ENCODE measurements at places on chromosomes 6 and 20.
A peak's percentile ranks its signal among the peaks of the same experiment; 100 is the strongest.

DNA sequence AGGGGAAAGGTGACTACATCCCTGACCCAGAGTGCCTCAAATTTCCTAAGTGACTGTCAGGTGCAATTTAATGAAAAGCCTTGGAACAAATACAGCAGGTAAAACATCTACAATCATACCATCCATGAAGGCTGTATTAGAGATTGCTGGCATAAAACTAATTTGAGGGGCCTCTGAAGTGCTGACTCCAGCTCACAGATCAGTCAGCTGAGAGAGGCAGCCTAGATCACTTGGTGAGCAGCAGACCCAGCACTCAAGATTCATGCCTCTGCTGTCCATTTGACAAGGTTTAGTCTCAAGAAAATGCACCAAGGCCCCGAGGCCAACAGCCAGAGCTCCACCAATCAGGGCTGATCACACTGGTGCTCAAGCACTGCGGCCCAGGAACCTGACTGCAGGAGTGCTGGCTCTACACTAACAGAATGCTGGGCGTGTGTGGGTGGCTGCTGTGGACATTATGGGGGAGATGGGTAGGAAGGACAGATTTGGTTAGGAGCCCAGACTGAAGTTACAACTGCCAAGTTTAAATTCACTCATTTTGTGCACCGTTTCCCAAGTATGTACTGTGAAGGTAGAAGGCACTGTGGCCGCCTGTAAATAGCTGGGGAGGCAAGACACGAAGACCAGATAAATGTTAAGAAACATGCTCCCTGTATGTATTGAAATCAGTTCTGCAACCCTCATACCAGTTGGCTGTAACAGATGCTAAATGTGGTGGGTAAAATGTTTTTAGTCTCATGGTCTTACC lies 28.2 kb downstream of the SNX5 start:
- DNase-seq: no peak

- DNase-seq: peak; percentile 87
Observed at GRCh38 chr6:85675030-85675819, 32.5 kb upstream of the SYNCRIP start.

GRCh38 chr6:46243754-46244153 lies 73.0 kb upstream of the ENPP5 start:
- DNase-seq: no peak

- DNase-seq: no peak
Observed at GRCh38 chr6:72617721-72618120, 4.1 kb upstream of the KCNQ5 start.

- no peak for DNase-seq
Observed at GRCh38 chr20:4815628-4816027, 93.9 kb downstream of the PRND start.

DNA sequence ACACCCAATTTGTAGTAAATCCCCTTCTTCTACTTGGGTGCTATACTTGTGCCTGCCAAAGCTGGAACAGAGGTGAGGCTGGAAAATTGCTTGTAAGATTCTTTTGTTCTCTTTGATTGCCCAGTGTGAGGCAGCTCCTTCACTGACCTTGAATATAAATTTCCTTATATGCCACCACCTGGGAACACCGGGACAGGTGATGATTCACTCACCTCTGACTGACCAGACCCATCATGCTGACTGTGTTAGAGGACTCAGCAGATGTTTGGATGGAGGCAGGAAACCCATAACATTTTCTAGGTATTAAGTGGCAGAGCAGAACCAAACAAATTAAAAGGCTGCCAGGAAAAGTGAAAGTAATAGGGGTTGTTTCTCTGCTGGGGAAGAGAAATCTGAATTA lies 120.9 kb downstream of the GRM1 start:
- DNase-seq: peak; percentile 18

DNA sequence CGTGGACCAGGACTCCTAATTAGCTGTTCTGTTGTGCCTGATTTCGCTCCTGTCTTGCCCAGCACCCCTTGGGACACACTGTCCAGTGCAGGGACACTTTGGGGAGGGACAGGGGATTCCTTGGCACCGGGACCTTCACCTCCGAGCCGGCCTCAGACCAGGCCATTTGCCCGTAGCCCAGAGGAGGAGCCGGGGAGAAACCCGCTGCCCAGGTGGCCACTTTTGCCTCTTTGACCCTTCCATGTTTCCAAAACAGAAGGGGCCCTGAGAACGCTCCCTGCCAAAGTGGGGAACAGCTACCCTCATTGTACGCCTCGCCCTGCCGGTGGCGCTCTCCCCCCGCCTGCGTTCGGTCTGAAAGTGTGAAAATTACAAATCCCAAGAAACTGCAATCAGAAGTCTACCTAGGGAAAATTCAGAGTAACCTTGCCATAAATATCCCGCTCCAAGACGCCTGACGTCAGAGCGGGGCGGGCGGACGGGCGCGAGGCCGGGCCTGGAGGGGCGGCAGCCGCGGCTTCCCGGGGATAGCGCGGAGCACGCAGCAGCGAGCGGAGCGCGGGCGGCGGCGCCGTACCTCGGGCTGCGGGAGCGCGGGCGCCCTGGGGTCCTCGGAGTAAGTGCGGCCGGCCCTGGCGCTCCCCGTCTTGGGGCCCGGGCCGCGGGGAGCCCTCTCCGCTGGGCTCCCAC lies at the start of gene DAAM2:
TSS of gene DAAM2 (plus strand) at position 527 of the 690 bp plus-strand sequence. CDS start 63,927 bp downstream, outside the sequence.
- peak; percentile 14 for DNase-seq

- no peak for DNase-seq
Observed at GRCh38 chr6:157265186-157265585, 58.1 kb downstream of the TMEM242 start.

- no peak for DNase-seq
Observed at GRCh38 chr6:166419717-166420116, 37.0 kb upstream of the MPC1 start.

DNA sequence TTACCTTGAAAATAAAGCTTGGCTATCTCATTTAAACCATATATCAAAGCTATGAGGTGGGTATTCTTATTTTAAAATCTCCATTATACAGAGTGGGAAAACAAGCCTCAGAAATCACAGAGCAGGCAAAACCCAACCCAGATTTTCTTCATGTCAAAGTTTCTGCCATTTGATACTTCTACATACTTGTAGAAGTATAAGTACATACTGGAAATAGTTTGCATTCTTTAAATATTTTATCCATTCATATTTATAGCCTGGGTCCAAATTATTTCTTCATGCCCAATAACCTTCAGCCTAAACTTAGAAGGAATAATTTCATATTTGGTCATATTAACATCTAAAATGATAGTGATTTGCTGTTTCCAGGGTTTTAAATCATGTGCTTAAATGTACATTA lies 61.8 kb downstream of the MLIP start:
- DNase-seq: no peak

DNA sequence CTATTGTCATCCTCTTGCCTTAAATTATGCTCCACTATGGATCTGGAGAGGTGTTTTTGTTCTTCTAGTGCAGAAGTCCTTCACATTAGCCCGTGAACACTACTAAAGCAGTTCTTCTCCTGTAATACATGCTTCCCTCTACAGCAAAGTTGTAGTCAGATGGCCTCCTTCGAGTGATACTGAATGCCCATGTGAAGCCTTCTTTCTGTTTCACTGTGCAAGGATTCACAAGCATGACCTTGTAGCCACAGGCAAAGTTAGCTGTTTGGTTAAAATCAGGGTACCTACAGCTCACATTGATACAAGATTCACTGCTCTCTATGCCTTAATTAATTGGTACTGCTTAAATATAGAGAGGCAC lies 47.6 kb downstream of the ARHGAP18 start:
- DNase-seq: no peak

DNA sequence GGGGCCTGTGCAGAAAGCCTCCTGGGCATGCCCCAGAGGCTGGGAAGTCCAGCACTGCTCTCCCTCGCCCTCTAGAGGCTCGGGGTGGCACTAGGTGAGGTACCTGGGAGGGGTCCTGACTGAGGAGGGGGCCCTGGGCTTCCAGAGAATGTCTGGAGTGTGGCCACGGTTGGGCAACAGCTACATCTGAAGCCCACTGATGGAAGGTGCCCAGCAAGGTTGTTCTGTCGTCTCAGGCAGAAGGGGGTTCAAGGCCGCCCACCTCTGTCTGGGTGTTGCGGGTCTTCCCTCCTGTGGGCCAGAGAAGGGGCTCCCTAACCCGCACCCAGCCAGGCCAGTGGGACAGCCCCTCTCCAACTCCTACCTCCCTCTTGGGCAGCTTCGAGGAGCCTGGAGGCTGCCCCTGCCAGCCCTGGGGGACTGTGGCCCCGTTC lies 11.4 kb upstream of the VEGFA start:
- DNase-seq: no peak

DNA sequence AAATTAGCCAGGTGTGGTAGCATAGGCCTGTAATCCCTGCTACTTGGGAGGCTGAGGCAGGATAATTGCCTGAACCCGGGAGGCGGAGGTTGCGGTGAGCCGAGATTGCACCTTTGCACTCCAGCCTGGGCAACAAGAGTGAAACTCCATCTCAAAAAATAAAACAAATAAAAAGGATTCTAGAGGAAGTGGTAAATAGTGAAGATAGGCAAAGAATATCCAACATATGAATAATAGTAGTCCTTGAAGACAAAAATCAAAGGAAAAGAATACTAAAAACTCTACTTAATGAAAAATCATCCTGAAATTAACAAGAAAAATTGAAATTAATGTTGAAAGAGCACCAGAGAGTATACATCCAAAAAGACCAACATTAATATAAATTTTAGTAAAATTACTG lies 67.0 kb upstream of the MRAP2 start:
- no peak for DNase-seq

GRCh38 chr6:87139236-87139635 lies 16.1 kb upstream of the ZNF292 start:
- peak; percentile 70 for DNase-seq

DNA sequence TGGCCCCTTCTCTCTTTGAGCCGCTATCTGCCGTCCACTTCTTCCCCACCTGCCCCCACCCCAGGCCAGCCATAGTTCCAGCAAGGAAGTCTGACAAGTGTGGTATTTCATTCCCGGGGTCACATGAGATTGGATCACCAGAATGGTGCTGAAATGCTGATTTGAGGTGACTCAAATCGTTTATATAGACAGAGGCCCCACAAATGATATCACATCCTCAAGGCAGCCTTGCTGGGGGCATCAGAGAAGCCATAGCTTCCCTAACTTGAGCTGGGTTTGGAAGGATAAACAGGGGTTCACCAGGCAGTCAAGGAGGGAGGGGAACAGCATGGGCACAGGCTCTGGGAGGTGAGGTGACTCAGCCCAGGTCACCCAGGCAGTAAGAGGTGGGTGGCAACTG lies 9.9 kb downstream of the SDCBP2 start:
- no peak for DNase-seq

DNA sequence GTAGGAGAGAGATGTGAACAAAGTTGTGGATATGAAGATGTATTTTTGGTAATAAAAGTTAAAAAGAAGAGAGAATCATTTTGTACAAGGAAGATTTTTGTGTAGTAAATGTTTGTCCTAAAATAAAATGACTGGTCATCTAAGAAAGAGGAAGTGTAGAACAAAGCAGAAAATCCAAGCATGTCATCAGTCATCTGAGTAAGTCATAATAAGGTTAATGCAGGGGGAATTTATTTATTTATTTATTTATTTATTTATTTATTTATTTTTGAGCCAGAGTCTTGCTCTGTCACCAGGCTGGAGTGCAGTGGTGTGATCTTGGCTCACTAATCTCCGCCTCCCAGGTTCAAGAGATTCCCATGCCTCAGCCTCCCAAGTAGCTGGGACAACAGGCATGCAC lies 15.7 kb upstream of the CGA start:
- no peak for DNase-seq

DNA sequence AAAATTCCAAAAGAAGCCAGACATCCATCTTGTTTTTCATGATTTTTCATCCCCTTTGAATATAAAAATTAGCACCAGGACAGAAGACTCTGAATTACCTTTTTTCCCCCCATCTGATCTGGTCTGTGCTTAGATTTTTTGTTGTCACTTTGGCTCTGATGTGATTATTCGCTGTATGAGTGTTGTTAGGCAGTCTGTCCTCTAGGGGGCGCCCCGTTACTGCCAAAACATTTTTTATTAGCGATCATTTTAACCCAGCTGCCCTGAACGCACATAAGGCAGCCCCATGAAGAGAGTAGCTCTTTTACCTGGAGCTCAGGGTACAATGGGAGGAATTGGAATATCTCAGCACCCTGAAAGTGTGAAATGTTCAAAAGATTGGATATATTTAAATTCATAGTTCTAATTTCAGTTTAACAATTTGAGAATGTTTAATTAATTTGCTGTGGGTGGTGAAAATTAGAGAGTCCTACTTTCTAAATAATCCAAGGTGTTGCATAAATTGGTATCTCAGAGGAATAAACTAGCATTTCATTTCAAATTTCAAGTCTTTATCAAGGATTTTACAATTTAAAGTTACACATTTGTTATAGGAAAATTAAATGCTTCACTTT lies 60.8 kb downstream of the PRPH2 start:
- peak; percentile 70 for DNase-seq

DNA sequence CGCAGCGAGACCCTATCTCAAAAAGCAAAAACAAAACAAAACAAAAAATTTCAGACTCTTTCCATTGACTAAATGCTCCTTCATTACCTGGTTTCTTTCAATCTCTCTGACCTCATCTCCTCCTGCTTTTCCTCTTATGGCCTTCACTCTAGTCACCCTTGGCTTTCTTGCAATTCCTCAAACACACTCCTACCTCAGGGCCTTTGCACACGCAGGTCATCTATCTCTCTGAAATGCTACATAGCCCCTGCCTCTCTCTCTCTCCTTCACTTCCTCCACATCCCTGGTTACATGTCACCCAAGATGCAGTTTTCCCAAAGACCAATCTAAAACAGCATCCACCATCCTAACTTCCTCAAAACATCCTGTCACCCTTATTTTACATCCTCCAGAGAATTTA lies 96.8 kb downstream of the PREX1 start:
- DNase-seq: no peak

DNA sequence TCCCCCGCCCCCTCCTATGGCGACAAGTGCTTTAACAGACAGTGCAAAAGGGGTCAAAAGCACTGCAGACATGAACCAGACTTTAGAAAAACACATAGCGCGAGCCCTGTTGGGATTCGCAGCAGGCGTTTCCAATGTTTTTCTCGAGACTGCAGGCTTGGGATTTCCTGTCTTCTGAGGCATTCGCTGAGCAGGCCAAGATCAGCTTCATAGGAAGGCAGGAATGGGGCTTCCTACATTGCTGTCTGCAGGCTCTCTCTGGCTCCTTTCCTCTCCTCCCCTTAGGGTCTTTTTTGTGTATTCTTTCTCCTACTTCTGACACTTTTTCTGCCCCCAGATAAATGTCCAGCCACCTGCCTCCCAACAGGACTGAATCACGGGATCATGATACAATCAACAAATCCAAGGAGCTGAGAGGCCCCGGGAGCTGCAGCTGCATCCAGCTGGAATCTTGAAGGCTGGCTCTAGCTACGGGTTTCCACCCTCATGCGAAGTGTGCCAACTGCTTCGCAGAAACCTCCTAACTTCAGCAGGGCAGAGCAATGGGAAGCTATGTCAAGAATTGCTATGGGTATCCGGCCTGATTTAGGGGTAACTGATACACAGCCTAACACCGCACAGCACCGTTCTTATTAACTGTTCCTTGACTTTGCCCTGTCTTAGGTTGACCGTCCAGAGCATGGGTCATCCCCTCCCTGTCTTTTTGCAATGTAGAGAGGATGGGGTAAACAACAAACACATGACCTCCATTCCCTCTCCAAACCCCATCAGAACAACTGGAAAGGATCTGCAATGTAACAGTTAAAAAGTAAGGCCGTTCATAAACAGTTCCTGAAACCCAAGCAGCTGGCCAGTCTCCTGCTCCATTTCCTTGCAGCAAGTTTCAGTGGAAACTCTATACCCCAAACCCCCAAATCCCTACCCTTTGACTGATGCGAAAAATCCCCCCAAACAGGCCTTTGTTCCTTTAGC lies 31.5 kb downstream of the SNX5 start:
- DNase-seq: no peak
